Stimulated activated CD8-positive, alpha-beta memory T cell treated with anti-CD3 and anti-CD28 coated beads, Interleukin-2, amount 100 ng/mL, for 1 hour (primary cell): ENCODE measurements at places on chromosomes 2 and 18.

- no peak for DNase-seq
These were observed 7.1 kb downstream of the TMEM247 start for GRCh38 chr2:46486436-46486835.

- no peak for DNase-seq
These were observed 313.8 kb downstream of the PDE11A start for GRCh38 chr2:177758591-177759371.

DNA sequence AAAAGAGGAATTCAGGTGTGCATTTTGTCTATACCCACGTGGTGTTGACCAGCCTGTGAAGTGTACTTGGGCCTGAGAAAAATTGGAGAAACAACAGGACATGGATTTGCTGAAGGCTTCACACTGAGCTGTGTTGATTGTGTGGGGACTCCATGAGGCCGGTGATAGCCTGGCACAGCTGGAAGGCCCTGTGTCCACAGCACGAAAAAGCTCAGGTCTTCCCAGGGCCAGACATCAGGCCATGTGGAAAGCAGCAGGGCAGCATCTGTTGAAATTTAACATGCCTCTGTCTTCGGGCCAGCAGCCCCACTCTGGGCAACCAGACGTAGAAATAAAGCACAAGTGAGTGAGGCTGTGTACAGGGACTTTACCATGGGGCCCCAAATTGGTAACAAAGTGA, 84.1 kb downstream of the HS6ST1 start:
- no peak for DNase-seq

GRCh38 chr2:215886022-215886421, 127.3 kb downstream of the MREG start:
- DNase-seq, result no peak

GRCh38 chr2:126784045-126784444, 114.6 kb upstream of the TEX51 start:
- DNase-seq, result no peak

GRCh38 chr2:151518802-151519201, 109.1 kb downstream of the RIF1 start:
- no peak for DNase-seq

GRCh38 chr2:36438449-36438977, 82.9 kb downstream of the CRIM1 start:
- DNase-seq, result no peak

DNA sequence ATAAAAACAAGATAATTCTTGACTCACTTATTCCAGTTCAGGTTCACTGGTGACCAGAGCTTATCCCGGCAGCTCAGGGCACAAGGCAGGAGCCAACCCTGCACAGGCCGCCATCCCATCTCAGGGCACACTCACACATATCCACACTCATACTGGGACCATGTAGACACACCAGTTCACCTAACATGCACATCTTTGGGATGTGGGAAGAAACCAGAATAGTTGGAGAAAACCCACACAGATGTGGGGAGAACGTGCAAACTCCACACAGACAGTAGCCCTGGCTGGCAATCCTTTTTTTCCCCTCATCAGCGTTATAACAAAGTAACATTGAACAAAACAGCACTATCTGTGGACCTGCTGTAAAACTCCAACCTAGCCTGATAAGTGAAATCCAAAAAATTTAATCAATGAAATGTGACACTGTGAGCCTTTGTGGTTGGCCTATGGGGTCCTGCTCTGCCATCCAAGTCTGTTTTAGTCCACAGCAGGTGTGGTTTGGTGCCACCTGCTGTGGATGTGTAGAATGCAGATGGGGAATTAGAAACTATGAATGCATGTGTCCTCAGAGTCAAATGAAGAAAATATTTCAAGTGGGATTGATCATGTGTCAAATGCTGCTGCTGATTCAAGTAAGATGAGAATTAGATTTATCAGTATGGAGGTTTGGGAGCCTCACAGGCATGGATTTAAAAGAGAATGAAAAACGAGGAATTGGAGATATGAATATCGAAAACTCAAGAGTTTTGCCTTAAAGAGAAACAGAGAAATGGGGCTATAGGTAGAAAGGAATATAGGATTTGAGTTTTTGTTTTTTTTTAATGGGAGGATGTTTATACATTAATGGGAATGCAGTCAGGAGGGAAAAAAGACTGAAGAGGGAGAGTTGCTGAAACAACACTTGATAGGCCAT, 47.0 kb downstream of the UGP2 start:
- DNase-seq, result no peak

- no peak for DNase-seq
These were observed 27.6 kb downstream of the THNSL2 start for GRCh38 chr2:88197732-88198131.

GRCh38 chr18:56108478-56109367, 520.7 kb upstream of the TCF4 start:
- DNase-seq, result no peak

DNA sequence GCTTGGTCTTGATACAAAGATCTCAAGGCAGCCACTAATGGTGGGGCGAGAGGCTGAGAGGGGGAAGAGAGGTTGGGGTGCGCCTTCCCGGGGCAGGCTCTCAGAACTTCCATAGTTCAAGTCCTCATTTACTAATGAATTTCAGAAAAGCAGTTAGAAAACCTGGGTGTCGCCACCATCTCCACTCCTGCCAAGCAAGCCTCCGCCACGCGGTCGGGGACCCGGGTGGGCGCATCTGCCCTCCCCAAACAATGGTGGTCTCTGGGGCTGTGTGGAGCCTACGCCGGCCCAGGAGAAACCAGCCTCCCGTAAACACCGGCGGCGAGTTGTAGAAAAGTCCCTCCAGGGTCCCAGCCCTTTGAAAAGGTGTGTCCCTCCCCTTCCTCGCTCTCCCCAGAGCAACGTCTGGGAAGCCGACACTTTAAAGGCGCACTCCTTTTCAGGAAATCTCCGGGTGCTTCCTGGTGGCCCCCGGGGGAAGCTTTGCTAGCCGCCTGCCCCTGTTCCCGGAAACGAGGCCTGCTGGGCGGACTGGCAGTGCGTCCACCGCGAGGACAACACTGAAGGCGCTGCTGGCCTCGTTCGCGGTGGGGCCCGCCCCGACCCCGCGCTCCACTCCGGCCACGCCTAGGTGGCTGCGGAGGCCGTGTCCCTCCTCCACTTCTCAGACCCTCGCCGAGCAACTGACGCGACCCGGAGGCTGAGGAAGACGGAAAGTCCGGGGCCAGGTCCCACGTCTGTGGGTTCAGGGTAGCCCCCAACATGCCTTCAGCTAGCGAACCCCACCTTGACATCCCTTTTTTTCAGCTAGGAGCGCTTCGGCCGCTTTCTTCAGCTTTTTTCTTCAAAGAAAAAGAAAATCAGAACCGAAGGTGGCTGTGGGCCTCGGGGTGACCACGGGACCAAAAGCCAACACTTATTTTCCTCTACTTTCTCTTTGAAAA, 16.8 kb downstream of the EVX2 start:
- DNase-seq, result no peak

GRCh38 chr18:3089579-3089978, 76.6 kb upstream of the LPIN2 start:
- DNase-seq, result no peak

DNA sequence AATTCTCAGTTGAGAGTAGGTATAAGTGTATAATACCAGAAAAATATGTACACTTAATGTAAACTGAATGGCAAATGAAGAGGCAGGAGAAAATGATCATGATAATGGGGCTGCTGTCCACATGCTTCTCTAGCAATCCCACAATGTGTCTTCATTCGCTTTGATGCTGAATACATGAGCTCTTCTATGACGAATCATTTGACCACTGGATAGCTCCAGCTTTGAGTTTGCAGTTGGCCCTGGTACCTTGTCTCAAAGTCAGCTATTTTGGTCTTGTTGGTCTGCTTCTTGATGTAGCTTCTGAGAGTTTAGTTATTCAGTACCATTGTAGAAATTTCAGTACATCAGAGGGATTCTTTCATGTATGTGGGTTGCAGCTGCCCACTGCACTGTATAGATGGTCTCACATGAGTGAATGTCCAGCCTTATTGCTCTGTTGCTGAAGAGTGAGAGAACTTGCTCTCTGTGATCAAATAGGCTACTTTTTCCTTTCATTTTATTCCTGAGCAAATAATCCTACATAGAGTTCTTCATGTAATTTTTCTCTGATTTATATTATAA, 105.1 kb downstream of the TTC27 start:
- DNase-seq, result no peak

DNA sequence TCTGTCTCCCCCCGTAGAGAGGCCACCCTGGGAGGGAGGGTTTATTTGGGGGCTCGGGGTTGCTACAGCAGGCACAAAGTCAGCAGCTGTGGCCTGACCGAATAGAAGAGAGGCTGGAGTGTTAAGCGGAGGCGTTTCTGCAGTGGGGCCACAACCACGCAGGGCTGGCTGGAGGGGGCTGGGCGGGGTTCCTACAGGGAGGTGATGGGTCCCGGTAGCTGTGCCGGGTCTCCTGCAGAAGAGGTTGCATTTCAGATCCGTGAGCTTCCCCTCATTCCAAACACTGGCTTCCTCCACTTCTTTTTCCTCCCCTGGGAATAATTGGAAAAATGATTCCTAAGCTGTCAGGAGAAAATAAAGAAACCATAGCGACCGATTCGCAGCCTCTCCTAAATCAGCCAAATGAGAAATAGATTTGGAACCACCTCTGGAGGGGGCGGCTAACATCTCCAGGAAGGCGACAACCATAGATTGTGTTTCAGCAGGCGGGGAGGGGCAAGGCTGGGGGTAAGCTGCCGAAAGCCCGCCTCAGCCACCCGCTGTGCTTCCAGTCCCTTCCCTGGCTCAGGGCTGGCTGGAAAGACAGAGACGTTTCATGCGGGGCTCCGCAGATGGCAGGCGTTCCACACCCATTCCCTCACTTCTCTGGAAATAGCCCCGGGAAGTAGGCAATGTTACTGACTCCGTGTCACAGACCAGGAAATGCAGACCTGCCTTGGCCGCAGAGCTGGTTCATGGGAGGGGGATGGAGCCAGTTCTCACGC, 85.6 kb upstream of the TAF1B start:
- no peak for DNase-seq

DNA sequence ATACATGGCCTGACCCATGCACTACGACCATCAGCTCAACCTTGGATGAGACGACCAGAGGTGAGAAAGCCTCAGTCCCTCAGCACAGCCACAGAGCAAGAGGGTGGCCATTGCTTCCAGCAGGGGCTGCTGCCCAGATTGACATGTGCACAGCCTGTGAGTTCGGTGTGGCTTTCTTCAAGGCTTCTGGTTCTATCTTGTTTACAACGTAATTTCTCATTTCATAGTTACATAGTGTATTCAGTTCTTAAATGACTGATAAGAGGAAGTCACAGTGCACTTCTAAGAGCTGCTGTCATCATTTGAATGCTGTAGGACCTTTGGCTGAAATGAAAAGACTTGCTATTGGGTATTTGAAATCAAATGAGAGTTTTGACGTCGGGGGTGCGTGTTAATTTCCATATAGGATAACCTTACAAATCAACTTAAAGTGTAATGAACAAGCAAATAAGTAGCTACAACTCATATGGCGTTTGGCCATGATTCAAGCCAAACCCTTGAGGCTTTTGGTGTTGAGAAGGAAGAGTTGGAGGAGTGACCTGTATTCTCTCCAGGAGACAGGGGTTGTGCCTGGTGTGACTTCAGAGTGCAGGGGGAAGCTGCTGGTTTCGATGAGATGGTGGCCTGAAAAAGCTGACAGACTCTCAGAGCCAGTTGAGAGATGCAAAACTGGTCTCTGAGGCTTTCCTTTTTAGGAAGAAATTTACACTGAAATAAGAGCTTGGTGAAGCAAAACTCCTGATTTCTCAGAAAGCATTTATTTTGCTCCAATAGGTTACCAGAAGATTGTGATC, 51.0 kb downstream of the TSHZ1 start:
- DNase-seq, result no peak
